Stimulated activated CD8-positive, alpha-beta memory T cell treated with anti-CD3 and anti-CD28 coated beads, Interleukin-4, amount 100 ng/mL, for 1 hour (primary cell): ENCODE measurements at places on chromosomes 7 and 10.

DNA sequence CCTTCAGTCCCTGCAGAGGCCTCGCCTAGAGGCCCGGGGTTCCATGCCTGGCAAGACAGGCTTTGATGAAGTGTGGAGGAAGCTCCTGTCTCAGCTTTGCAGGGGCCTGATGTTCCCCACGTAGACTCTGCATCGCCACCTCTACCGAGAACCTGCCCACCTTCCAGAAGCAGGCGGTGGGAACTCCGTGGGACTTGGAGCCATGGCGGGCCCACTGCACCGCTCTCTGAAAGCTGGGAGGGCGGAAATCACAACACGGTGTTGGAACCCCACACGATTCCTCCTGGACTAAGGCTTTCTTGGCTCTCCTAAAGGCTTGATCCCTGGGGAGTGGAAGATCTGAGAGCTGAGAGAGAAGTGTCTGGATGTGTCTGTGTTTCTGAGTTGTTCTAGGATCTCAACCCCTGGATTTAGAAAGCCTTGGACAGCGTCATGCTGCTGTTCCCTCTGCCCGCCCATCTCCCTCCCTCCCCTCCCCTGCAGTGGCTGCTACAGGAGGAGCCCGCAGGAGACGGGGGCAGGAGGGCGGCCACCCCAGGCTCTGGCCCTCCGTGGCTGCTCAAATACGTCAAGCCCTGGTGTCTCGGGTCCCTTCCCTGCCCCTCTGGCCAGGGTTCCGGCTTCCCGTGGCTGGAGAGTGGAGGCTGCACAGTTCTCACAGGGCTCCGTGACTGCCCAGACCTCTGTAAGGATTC lies 79.7 kb downstream of the VIPR2 start:
- DNase-seq: no peak

GRCh38 chr10:16952080-16952479 lies 134.9 kb upstream of the RSU1 start:
- no peak for DNase-seq

DNA sequence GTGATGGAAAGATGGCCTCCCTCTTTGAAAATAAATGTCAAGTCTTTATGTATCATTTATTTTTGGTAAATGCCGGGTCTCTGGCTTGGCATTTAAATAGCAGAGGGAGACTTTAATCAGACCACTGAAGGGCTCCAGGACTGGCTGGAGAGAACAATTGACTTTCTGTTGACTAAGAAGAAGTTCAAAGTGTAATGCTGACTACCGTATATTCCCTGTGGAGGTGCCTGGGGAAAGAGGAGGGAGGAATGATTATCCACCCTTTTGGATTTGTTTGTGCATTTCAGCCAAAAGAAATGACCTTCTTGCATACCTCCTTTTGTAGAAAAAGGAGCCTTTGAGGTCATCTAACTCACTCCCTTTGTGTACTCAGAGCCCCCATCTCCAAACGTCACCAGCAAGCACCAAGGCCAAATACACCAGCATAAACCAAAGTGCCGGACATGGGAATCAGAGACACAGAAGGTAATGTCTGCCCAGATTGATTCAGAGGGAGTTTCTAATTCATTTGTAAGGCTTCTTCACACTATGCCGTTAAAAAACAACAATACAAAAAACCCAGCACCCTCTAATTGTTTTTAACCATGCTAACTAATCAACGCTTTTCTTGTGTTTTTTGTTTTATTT lies 75.2 kb downstream of the PRLHR start:
- DNase-seq: no peak

- DNase-seq: no peak
Measured at GRCh38 chr7:120303105-120303504, 30.1 kb downstream of the KCND2 start.

DNA sequence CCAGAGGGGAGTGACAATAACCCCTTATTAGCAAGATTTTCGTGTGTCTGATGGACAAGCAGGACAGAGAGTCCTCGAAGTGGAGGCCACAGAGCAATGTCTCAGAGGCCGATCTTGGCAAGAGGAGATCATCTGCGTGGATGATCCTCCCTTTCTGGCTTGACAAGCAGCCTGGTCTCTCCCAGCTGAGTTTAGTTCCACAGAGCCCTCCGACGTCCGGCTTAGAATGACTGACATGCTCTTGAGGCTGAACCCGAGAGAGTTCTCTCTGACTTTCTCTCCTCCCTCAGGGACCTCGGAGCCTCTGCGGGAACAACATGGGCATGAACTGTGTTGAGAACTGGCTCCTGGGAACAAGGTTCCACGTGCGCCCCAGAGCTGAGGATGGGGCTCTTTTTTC lies 180.7 kb upstream of the PFKP start:
- DNase-seq: no peak

DNA sequence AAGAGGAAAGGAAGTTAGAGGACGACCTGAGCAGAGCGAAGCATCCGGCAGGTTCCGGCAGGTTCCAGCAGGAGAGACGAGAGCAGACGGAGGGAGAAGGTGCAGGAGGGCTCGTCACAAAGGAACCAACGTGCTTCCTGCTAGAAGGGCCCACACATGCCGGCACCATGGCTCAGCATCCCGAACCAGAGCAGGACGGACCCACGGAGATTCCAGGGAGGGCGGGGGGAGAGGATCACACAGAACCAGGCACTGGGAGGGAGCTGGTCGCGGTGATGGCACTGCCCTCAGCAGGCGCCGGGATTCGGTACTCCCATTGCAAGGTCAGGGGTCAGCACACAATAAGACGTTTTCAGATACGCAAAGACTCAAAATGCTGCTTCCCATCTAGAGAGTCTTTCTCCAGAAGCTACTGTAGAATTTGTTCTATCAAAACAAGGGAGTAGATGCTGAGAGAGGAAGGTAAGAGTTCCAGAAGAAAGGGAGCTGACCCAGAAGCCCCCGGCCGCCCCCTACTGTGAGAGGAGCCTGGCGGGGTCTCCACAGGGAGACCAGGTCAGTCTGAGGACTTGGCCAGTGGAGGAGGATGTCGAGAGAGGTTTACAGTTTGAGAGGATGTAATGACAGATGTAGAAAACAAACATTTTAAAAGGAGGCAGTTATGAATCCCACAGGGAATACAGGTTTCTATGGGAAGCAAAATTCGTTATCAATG lies 23.6 kb upstream of the PWWP2B start:
- no peak for DNase-seq

GRCh38 chr10:80351220-80351619 lies 5.3 kb downstream of the DYDC1 start:
- DNase-seq: no peak

GRCh38 chr10:72659694-72660093 lies 32.2 kb upstream of the MCU start:
- DNase-seq: no peak

GRCh38 chr10:95820363-95820762 lies 64.4 kb downstream of the ENTPD1 start:
- DNase-seq: no peak

DNA sequence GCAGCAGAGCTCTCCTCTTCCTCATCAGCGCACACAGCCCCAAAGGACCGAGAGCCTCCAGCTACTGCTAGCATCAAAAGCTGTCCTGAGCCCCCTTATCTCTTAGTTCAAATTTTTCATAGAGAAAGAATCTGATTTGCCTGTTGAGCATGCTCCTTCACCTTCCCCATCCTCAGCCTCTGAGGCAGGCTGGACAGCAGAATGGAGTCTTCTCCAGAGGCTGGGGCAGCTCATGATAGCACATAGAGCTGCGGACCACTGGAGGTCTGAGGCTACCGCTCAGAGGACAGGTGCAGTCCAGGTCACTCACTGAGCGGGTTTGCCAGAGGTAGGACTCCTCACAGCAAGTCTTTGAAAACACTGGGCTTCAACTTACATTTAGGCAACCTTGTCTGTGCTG lies 72.8 kb upstream of the GRB10 start:
- no peak for DNase-seq
